Adrenal gland (tissue), 19 donors: ENCODE measurements at places on chromosomes 2 and 18. TPM values are rescaled to one million over a fixed set of nuclear protein-coding genes. Genes with fewer than 3 reads are reported as not detected.

NAT8 gene
- not detected for total RNA-seq

DNA sequence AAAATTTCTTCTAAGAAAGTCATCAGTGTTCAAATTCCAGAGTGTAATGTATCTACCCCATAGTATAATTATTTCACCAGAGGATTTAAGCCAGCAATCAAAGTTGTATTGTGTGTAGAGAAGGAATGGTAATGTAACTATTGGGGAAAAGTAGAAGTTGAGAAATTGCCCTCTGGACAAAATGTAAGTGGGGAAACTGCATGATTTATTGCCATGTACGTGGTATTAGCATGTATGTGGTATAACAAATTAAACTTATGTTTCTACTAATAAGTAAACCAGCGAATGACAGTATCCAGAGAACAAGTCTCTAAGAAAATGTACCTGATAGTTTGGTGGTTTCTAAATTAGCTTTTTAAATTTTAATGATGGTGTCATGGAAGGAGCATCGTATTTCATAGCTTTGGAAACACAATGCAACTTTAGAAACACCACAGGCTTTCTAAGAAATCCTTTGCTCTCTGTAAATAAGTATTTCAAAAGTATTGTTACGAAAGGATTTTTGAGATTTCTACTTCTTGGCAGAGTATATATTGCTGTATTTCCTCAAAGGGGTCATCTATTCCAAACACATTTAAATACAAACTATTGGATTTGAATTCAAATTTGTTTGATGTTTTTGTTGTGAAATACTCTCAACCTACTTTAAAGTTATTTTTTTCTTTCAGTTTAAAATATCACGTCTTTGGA, 1018.9 kb upstream of the ZEB2 start:
- H3K27ac ChIP-seq, result no peak overlapping the region
- no peaks in the 10 kb centered on the region for H3K27me3 ChIP-seq
- DNase-seq, result no peak
- H3K4me3 ChIP-seq, result no peak overlapping the region
- no peaks in the 10 kb centered on the region for H3K4me1 ChIP-seq

- H3K27me3 ChIP-seq, result no peaks in the 10 kb centered on the region
- no peak for DNase-seq
- H3K36me3 ChIP-seq, result no peaks in the 10 kb centered on the region
- H3K27ac ChIP-seq, result no peak overlapping the region
- H3K4me3 ChIP-seq, result no peak overlapping the region
These were observed 22.7 kb upstream of the LINC00305 start for GRCh38 chr18:64171576-64171975.

DNA sequence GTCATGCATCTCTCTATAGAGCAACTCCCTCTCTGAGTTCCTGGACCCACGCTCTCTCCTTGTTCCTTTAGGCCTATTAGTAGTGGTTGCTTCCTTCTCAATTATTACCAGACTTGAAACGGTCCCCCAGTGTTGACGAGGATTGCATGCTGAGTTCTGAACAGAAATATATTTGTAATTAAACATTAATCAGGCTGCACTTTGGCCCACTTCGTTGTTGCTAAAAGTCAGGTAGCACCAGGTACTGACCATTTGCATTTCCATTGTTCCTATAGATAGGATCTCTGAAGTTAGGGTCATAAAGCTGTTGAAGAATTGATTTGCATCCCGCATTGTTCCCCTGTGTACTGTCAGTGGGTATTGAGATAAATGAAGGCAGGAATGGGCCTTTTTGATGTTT, 36.9 kb upstream of the TTR start:
- no peak overlapping the region for H3K4me3 ChIP-seq
- H3K4me1 ChIP-seq, result no peaks in the 10 kb centered on the region
- no peak overlapping the region for H3K27ac ChIP-seq
- DNase-seq, result no peak
- H3K36me3 ChIP-seq, result no peaks in the 10 kb centered on the region

- H3K4me3 ChIP-seq, result no peak overlapping the region
- no peak overlapping the region for H3K27ac ChIP-seq
- H3K4me1 ChIP-seq, result no peaks in the 10 kb centered on the region
- peaks cover 5% of the 10 kb centered on the region for H3K27me3 ChIP-seq
These were observed 185.4 kb upstream of the SKOR2 start for GRCh38 chr18:47436871-47437270.

NMUR1 gene
- 1.5 TPM for total RNA-seq

CLEC4F gene
- total RNA-seq, result not detected
